ENCODE measurements at places on chromosomes 4 and X. TPM values are rescaled to one million over a fixed set of nuclear protein-coding genes. Genes with fewer than 3 reads are reported as not detected.

- no peak overlapping the region for H3K27ac ChIP-seq
- no peak for DNase-seq
- H3K4me3 ChIP-seq, result no peak overlapping the region
- no peaks in the 10 kb centered on the region for H3K4me1 ChIP-seq
- no peaks in the 10 kb centered on the region for H3K27me3 ChIP-seq
Measured at GRCh38 chr4:127069675-127070074, 563.1 kb upstream of the INTU start.

DNA sequence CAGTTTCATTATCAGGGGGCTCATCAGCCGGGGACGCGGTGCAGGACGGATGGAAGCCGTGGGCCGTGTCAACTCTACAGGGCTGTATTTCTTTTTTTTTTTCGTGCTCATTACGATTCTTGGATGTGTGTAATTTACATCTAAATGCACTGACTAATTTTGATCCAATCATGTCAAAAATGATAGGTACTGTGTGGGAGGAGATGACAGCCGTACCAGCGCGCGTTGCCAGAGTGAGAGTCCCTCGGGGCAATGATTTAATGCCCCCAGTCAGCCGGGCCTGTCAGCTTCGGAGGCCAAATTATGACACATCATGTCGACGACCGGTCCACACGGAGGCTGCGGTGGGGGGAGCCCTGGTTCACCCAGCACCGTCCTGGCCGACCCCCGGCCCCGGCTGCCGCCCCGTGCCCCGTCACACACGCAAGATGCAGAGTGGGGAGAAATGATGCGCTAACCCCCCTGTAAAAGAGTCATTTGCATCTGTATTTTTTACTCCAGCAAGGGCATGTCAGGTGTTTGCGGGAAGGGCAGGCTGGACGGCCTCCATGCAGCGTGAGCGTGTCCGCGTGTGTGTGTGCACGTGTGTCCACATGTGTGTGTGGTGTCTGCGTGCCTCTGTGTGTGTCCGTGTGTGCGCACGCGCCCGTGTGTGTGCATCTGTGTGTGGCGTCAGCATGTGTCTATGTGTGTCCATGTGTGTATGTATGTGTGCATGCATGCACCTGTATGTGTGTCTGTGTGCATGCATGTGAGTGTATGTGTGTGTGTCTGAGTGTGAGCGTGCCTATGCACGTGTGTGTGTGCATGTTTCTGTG, 74.3 kb upstream of the PPP2R3B start:
- H3K27ac ChIP-seq, result no peak overlapping the region
- no peaks in the 10 kb centered on the region for H3K4me1 ChIP-seq
- H3K27me3 ChIP-seq, result no peaks in the 10 kb centered on the region
- H3K4me3 ChIP-seq, result no peak overlapping the region

DNA sequence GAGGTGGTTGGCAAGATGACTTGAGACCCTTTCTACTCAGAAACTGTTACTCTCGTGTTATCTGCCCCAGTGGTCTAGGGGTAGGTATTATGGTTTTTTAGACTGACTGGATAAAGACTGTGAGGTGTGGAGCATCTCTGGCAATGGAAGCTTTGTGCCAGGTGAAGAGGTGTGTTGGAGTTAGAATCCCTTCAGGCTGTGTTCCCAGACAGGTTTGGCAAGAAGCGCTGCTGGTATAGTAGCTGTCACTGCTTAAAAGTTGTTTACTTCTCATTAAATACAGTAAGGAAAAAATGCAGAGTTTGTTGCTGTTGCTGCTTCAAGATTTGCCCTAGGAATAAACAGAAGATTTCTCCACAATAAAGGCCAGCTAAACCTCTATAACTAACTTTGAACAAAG, 35.3 kb downstream of the AREG start:
- H3K27me3 ChIP-seq, result no peaks in the 10 kb centered on the region
- DNase-seq, result no peak
- H3K4me3 ChIP-seq, result no peak overlapping the region

DNA sequence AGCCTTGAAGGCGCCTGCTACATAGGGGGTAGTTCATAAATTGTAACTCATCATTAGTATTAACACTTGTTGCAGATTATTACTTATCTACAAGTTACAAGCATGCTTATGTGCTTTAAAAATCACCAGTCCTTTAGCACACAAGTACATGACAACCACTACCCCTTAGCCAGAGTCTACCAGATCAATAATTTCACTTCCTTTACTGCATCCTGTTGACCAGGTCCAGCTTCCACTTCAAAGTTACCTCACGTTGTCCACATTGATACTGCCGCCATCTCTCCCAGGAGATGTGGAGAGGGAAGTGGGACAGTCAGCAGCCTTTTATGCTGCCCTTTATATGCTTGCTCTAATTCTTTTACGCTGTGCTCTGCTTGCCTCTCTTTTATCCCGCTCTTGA, 231.3 kb upstream of the CXXC4 start:
- no peaks in the 10 kb centered on the region for H3K4me1 ChIP-seq
- no peaks in the 10 kb centered on the region for H3K27me3 ChIP-seq
- H3K36me3 ChIP-seq, result no peaks in the 10 kb centered on the region
- no peak for DNase-seq
- no peak overlapping the region for H3K27ac ChIP-seq

- H3K27ac ChIP-seq, result no peak overlapping the region
- no peak for DNase-seq
- H3K27me3 ChIP-seq, result no peaks in the 10 kb centered on the region
- H3K4me1 ChIP-seq, result no peaks in the 10 kb centered on the region
- H3K36me3 ChIP-seq, result no peaks in the 10 kb centered on the region
- no peak overlapping the region for H3K4me3 ChIP-seq
Measured at GRCh38 chrX:28278251-28278650, 297.0 kb upstream of the DCAF8L1 start.

- no peaks in the 10 kb centered on the region for H3K27me3 ChIP-seq
- no peaks in the 10 kb centered on the region for H3K4me1 ChIP-seq
- no peak overlapping the region for H3K27ac ChIP-seq
- no peaks in the 10 kb centered on the region for H3K36me3 ChIP-seq
Measured at GRCh38 chr4:84681486-84682274, 98.8 kb downstream of the CDS1 start.

The SLC49A3 gene
- not detected for total RNA-seq

DNA sequence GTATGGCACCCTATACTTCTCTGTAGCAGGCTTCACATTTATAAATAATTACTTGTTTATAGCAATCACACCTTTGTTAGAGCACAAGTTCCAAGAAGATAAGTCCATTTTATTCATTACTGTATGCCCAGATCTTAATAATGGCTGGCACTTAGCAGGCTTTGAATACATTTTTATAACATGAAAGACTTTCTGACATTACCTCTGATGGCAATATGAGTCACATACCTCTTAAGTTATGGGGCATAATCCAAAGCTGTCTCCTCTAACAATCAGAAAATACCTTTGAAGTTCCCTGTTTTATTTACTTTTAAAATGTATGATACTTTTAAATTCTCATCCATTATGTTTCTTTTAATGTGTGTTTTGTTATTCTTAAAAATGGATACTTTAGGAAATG, 12.2 kb downstream of the SCRG1 start:
- no peak overlapping the region for H3K27ac ChIP-seq
- no peaks in the 10 kb centered on the region for H3K27me3 ChIP-seq
- no peaks in the 10 kb centered on the region for H3K4me1 ChIP-seq
- H3K4me3 ChIP-seq, result no peak overlapping the region
- DNase-seq, result no peak

DNA sequence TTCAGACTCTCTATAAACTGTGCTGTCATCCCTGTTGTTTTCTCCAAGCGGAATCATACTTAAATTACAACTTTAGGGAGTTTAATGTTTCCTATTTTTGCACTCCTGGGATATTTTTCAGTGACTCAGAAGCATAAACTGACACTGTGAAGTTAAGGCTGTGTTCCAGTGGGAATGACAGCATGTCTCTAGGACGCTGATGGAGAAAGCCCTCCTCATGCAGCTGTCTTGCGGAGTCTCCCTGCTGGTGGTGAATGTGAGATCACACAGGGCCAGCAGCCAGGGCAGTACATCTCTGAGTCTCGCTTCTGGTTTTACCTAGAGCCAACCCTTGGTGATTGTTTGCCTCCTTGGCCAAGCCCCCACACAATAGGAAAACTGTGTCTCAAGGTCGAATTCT, 53.3 kb downstream of the NFKB1 start:
- H3K4me3 ChIP-seq, result no peak overlapping the region
- H3K27ac ChIP-seq, result no peak overlapping the region
- DNase-seq, result no peak
- no peaks in the 10 kb centered on the region for H3K27me3 ChIP-seq

The LRAT gene
- total RNA-seq, result not detected

GRCh38 chrX:153539979-153540358, 22.5 kb downstream of the ATP2B3 start:
- H3K36me3 ChIP-seq, result no peaks in the 10 kb centered on the region
- H3K27ac ChIP-seq, result no peak overlapping the region
- H3K27me3 ChIP-seq, result no peaks in the 10 kb centered on the region

The CLCN5 gene
- total RNA-seq, result 5.5 TPM

Measured in Karpas-422 (cell line).